ENCODE measurements at places on chromosomes 13 and 19.

GRCh38 chr13:27172495-27172842, 858 bp upstream of the USP12 start:
- peak; percentile 31 for DNase-seq

DNA sequence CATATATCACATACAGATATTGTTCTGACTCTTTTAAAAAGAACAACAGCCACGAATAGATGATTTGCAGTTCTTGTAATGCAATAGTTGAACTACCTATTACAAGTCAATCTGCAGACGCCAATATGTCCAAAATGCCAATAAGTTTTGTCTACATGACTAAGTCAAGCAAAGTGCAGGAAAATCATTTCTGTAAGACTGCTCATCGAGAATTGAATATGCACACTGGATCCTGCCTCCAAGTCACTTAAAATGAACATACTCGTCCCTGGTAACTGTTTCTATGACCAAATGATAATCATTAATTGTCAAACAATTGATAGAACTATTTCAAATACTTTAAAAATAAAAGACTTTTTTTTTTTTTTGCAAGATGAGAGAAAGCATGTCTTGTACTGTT, 375.6 kb downstream of the ITGBL1 start:
- no peak for DNase-seq

DNA sequence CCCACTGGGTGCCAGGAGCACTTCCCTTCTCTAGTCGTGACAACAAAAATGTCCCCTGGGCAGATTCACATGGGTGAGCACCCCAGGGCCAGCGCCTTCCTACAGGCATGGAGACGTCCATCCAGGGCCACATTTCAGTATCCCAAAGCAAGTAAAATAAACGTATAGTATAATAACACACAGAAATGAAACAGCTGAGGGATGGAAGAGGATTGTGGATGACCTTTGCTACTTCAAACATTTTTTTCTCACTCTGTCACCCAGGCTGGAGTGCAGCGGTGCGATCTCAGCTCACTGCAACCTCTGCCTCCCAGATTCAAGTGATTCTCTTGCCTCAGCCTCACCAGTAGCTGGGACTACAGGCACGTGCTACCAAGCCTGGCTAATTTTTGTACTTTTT, 28.2 kb downstream of the CILP2 start:
- no peak for DNase-seq

DNA sequence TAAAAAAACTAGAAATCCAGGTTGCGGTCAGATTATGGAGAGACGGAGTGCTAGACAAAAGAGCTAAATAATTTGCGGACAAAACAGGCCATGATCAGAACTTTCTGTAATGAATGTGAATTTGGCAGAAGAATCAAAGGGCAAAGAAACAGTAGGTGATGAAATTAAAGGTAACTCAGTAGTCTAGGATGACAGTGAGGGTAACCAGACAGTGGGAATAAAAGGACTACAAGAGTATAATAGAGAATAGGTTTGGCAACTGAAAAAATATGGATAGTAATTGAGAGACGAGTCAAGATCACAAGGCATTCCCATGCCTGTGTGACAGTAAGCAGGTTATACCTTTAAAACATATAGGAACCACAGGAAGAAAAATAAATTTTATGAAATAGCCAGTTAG, 35.9 kb downstream of the CAB39L start:
- no peak for DNase-seq

DNA sequence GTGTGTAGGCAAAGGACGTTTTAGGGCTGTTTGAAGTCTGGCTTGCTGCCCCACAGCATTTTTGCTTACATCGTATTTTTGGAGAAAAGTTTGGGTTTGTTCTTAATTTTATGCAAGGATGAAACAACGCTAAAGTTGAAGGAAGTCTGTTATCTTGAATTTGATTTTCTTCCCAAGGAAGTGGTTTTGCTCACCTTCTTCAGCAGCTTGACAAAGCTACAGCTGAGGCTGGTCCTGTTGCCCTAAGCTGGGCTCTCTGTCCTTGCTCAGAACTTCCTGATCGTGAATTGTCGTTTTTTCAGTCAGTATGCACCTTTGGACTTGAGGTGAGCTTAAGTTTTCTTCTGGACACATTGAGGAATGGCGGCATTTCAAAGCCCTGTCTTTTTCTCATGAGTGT, 62.1 kb upstream of the GSX1 start:
- DNase-seq, result no peak

DNA sequence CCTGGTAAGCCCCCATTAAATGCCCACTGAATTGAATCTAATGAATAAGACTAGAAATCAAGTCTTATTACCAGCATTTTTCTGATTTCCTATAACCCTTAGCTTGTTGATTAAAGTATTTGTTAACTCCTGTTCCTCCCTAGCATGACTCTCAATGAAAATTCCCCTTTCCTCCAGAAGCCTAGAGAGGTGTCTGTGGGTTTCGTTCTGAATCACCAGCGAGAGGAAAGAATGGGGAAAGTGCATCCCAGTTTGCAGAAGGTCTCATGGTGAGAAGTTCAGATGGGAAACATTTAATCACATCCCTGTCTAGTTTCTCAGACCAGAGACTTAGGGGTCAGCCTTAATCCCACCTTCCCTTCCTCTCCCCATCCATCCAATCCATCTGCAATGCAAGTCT, 26.9 kb downstream of the POU2F2 start:
- no peak for DNase-seq

GRCh38 chr19:10809651-10810285, 26.2 kb downstream of the TMED1 start:
- no peak for DNase-seq

GRCh38 chr19:38557205-38557799, 60.5 kb downstream of the MAP4K1 start:
- peak; percentile 40 for DNase-seq

GRCh38 chr19:3604987-3605343, 1.7 kb downstream of the TBXA2R start:
- DNase-seq, result peak; percentile 42

DNA sequence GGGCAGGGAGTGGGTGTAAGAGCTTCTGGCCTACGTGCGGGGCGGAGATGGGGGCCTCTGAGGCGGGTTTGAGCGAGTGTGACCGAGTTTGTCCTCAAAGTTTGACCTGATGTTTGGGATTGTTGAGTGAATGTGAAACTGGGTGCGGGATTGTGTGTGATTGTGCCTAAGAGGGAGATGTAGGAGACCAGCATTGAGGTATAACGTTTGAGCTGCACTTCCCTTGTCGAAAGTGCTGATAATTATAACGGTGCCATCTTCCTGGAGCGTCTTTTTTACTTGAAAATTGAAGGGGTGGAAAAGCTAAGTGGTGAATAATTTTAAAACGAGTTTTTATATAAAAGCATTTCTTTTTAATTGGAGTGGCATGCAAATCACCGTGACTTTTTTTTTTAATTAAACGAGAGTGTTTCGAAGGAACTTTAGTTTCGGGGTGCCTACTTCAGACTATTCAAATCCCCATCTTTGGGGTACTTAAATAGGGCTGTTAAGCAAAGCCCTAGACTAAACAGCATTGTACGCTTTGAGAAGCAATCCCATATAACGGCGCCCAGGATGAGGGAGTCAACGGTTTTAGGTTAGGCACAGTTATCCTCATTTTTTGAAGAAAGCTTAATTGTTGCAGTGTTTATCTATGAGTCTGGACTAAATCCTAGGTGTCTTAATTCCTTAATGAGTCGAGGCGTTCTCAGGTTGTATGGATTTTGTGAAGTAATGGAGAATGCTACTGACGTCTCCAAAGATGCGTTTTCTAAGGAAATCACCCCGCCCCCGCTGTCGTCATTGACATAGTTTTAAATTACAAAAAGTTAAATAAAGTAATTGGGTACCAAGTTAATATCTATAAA, 594 bp downstream of the ZNF146 start:
- no peak for DNase-seq

DNA sequence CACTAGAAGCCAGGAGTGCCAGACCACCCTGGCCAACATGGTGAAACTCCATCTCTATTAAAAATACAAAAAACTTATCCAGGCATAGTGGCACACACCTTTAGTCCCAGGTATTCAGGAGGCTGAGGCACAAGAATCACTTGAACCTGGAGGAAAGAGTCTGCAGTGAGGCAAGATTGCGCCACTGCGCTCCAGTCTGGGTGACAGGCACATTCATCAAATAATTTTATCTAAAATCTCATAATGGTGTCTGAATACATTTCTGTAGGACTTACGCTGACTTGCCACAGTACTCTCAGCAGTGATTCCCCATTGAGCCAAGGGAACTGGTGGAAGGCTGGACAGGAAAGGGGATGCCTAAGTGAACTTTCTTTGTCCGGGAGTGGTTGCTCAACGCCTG, 4.3 kb upstream of the ZNF28 start:
- DNase-seq, result no peak

GRCh38 chr13:32845952-32846950, 170.0 kb upstream of the KL start:
- no peak for DNase-seq

DNA sequence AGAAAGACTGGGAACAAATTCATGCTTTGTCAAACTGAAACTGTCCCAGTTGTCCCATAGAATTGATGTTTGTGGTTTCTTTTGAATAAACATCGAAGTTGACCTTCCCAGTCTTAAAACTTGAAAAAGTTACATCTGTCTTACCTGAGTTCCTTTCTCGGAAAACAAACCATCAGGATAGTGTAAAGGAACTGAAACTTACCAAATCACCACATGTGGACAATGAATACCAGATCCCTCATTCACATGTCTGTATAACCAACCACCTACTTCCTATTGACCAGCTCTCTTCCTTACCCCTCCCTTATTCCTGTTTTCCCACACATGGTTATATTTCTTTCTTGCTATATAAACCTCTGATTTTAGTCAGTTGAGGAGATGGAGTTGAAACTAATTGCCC, 791.7 kb upstream of the PCDH20 start:
- DNase-seq, result no peak

DNA sequence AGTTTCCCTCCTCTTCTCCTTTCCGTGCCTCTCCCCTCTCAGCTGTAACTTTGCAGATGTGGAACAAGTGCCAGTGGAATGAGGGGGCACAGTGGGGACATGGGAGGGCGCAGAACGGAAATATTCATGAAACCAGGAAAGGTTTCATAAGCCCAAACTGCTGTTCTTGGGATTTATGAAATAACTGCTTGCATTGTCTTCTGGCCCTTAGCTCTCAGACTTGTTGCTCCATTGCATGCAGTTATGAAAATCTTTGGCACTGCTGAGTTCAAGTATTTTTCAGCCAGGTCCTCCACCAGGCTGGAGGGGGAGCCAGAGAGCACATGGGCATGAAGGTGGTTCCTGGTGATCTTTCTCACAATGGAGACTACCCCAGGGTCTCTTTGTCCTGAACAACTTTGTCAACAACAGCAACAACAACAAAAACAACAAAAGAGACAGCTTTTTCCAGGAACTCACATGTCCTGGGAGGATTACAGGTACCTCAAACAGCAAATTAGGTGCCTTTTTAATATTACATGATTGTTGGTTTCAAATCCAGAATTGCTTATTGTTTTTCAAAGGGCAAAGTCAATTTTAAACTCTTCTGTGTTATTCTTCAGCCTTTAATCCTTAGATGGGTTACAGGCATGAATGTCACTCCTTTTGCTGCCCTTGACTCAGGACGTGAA, 1.5 kb downstream of the RGCC start:
- peak; percentile 78 for DNase-seq

GRCh38 chr13:87005511-87005910, 665.7 kb upstream of the SLITRK5 start:
- no peak for DNase-seq

DNA sequence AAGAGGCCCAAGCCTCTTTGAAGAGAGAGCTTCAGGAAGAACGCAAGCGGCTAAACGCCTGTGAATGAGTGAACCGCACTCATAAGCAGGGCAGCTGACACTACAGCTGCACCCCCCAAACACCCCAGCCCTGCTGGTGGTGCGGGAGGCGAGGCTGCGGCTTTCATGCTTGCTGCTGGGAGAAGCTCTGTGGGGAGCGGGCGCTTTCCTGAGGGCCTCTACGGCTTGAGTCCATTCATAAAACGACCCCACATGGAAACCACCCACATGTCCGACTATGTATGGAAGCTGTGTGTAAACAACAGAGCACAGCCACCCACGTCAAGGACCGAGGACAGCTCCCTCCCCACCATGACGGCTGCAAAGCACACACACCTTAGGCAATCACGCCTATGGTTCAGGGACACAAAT, 5.5 kb downstream of the AP3D1 start:
- DNase-seq, result no peak

- no peak for DNase-seq
Observed at GRCh38 chr13:51605698-51606097, 21.4 kb downstream of the WDFY2 start.

DNA sequence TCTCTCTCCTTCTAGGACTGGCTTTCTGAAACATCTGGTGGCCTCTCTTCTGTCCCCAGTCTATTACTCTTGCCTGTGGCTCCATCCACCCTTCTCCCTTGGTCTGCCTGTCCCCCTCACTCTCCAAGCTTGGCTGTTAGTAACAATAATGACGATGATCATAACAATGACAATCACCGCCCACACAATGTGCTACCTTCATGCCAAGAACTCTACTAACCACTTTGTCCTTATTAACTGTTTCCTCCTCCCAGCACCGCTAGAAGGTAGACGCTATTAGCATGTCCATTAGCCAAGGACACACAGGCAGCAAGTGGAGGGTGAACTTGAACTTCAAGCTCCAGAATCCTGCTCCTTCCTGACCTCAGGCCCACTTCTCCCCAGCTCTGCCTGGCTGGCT, 2.7 kb downstream of the GYS1 start:
- DNase-seq, result no peak

DNA sequence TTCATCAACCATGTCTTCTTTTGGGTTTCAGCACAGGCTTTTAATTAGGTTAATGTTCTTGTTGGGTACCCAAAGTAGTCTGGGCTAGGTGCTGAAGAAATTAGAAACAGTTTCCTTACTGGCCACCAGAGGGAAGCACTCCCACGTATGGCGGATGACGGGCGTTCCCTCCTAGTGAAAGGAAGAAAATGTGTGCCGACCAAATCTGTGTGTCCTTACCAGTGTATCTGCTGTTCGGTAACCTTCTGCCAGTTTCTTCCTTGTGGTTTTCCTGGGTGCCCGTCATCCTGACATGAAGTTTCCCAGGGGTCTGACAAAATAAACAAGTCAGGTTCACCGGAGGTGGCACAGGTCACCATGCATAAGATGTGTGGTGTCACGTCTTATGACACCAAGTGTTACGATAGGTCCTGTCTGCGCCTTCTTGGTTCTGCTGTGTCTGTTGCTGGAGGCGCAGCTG, 6.0 kb upstream of the WDR88 start:
- peak; percentile 62 for DNase-seq

- DNase-seq, result no peak
Observed at GRCh38 chr13:50225193-50226155, 210.2 kb downstream of the KCNRG start.

- DNase-seq, result peak; percentile 50
Observed at GRCh38 chr19:49453757-49454240, 774 bp downstream of the ALDH16A1 start.

GRCh38 chr13:100898431-100898830, 223.8 kb upstream of the TMTC4 start:
- DNase-seq, result no peak

GRCh38 chr13:112443995-112444311, 67.8 kb downstream of the SPACA7 start:
- DNase-seq, result peak; percentile 14

- DNase-seq, result no peak
Observed at GRCh38 chr13:75963302-75963701, 327.2 kb downstream of the LMO7 start.

- DNase-seq, result no peak
Observed at GRCh38 chr13:113124211-113124970, 1.8 kb downstream of the F10 start.

GRCh38 chr13:94692030-94692429, 20.3 kb downstream of the SOX21 start:
- no peak for DNase-seq

All from CD4-positive, alpha-beta T cell treated with Interleukin-1 beta for 1 hour (primary cell).